Hematopoietic multipotent progenitor cell treated with erythropoietin and hydrocortisone succinate and interleukin-3 and kit ligand, for 17 days (in vitro differentiated cells): ENCODE measurements at places on chromosomes 6 and 20.

DNA sequence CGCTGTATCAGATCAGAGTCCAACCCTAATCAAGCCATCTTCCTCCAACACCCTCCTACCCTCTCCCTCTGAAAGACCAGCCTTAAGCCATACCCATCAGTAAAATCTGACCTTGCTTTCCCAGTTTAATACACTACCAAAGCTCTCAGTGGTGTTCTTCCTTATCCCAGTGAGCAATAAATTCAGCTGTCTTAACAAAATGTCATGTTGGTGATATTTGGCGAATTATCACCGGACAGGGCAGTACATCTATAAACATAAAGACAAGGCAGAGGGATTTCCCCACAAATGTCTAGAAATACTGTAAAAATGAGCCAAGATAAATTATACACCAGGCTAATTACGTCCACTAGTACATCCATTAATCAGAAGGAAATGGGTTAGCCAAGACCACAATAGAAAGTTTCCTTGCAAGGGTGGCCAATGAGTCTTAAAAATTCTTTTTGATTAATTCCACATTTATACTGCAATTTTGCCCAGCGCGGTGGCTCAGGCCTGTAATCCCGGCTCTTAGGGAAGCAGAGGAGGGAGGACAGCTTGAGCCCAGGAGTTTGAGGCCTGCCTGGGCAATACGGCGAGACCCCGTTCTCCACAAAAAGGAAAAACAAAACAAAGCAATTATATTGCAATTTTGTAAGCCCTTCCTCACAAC, 905 bp downstream of the RARS2 start:
- no peak for DNase-seq

DNA sequence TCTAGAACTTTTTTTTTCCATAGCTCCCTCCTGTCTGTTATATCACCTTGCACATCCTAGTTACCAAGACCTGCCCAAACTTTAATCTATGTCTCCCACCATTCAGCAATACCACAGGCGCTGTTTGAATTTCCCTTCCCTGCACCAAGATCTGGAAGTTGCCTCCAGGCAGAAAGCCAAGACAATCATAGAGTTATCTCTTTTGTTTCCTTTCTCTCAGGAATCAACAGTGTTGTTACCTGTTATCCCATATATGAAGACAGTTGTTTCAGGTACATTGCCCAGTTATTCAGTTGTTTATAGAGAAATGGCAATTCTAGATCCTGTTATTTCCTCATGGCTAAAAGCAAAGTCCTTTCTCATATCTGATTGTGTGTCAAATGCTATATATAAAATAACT, 63.2 kb downstream of the PDSS2 start:
- no peak for DNase-seq

GRCh38 chr6:111361648-111362047, 121.4 kb downstream of the REV3L start:
- peak; percentile 32 for DNase-seq

GRCh38 chr20:64042054-64042781, 6.2 kb downstream of the C20orf204 start:
- no peak for DNase-seq

GRCh38 chr6:24431045-24431451, 28.3 kb downstream of the MRS2 start:
- DNase-seq: peak; percentile 84

GRCh38 chr6:142682985-142683384, 262.0 kb downstream of the HIVEP2 start:
- DNase-seq: no peak

DNA sequence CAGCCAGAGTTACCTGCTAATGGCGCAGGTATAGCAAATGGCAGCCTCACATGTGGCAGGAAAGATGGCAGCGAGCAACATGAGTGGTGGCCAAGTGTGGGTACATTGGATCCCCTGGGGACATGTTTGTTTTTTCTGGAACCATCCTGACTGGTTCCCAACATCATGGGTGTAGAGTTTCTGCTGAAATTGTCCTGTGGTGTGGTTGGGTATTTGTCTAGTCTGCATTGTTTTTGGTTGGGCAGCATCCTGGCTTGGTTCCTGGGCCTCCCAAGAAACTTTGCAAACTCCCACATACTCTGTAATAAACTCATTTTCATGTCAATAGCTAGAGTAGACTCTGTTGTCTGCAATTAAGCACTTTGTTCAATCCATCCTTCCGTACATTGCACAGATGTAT, 282.6 kb downstream of the CDC5L start:
- no peak for DNase-seq

GRCh38 chr6:106448000-106448426, 87.5 kb downstream of the CRYBG1 start:
- no peak for DNase-seq

- DNase-seq: no peak
Measured at GRCh38 chr6:50890579-50890978, 71.9 kb downstream of the TFAP2B start.

- DNase-seq: no peak
Measured at GRCh38 chr6:158867381-158868121, 48.4 kb upstream of the EZR start.

DNA sequence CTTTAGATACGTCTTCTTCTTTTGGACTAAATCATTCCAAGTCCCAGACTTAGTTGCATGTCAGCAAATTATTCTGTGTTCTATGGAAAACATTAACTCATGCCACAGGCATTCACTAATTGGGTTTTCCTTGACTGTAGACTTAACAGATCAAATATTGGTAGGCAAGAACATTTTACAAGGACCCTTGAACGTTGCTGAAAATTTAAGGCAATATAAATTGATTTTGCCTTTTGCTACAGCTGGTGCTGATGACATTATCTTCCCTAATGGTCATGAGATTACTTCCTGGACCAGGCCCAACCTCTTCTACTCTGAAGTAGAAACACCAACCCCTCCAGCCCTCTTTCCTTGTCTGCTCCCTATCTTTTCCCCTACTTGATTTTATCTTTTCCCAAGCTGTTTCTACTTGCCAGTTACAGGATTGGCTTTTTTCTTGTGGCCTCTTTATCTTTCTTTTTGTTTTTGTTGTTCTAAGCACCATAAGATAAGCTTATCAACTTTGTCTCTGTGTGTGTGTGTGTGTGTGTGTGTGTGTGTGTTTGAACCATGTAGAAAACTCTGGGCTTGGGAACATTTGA, 514.0 kb upstream of the SOX4 start:
- no peak for DNase-seq

DNA sequence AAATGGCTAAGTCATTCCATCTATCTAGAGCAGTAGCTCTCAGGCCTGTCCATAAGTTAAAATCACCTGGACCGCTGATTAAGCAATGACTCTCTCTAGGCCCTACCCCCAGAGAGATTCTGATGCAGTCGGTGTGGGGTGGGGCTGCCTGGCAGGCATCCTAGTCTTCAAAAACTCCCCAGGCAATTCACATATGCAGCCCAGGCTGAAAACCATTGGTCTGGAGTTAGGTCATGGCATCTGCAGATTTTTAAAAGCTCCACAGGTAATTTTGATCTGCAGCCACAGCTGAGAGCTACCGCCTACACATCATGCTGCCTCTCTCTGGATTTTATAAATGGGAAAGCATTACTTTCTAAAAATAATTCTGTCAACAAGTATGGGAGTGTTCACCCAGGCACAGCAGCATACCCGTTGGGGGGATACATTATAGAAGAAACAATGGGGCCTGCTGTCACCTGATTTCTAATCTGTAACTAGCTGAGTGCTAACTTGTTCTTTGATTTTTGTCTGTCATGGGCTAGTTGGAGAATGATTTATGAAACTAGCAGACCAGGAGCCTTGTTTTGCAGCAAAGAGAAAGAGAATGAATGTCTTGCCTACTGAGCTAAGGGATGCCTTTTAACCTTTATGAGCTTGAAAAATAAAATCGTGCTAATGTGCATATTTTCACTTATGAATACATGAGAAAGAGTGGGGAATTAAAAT, 44.1 kb upstream of the ATXN1 start:
- DNase-seq: no peak
